ENCODE measurements at places on chromosomes 5 and 9. TPM values are rescaled to one million over a fixed set of nuclear protein-coding genes. Genes with fewer than 3 reads are reported as not detected.

GRCh38 chr9:94801681-94802080, 75.2 kb downstream of the AOPEP start:
- DNase-seq, result no peak

Gene MOB3B
- total RNA-seq, result 0.51 TPM

Gene UBE2QL1
- total RNA-seq, result 13.1 TPM

DNA sequence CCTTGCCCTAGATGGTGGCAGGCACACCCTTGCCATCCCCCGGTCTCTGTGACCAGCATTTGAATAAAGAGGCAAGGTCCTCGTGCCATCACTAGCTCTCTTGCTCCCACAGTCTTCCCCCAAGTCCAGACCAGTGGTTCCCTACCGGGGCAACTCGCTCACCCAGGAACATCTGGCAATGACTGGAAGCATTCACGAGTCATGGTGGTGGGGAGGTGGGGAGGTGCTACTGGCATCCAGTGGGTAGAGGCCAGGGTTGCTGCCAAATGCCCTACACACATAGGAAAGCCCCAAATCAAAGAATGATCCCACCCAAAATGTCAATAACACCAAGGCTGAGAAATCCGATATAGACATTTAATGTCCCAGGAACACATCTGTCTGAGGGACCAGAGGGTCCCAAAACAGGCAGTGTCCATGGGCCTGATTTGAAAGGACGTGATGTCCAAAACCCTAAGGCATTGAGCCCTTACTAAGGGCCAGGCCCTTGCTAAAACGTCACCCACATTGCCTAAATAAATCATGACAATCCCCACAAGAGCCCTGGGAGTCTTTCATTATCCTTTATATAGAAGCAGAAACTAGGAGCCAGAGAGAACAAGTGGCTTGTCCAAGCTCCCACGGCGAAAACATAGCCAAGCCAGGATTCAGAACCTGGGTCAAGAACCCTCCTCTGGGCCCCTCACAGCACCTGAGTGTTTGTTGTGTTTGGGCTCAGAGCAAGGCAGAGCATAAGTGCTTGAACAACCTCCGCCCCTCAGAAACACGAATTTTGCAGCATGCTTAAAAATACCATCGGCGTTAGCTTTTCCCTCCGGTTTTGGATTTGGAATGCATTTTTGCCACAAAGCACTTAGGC, 119.3 kb upstream of the WWC1 start:
- DNase-seq, result no peak

GRCh38 chr9:114012126-114012525, 66.0 kb downstream of the AMBP start:
- DNase-seq, result peak; percentile 27

Gene PCYOX1L
- 4.3 TPM for total RNA-seq

- no peak for DNase-seq
These were observed 462.2 kb upstream of the DMAC1 start for GRCh38 chr9:8261737-8262136.

All from cardiac septum (tissue), 1 donor.